ENCODE measurements at places on chromosomes 7 and 10. TPM values are rescaled to one million over a fixed set of nuclear protein-coding genes. Genes with fewer than 3 reads are reported as not detected.

APBB1IP gene
- not detected for total RNA-seq

GRCh38 chr10:78567680-78568455, 500.9 kb upstream of the ZMIZ1 start:
- no peak for DNase-seq

GRCh38 chr7:80977751-80978150, 58.9 kb upstream of the SEMA3C start:
- DNase-seq, result no peak

GRCh38 chr10:81564143-81564542, 310.9 kb upstream of the NRG3 start:
- DNase-seq, result no peak

DNA sequence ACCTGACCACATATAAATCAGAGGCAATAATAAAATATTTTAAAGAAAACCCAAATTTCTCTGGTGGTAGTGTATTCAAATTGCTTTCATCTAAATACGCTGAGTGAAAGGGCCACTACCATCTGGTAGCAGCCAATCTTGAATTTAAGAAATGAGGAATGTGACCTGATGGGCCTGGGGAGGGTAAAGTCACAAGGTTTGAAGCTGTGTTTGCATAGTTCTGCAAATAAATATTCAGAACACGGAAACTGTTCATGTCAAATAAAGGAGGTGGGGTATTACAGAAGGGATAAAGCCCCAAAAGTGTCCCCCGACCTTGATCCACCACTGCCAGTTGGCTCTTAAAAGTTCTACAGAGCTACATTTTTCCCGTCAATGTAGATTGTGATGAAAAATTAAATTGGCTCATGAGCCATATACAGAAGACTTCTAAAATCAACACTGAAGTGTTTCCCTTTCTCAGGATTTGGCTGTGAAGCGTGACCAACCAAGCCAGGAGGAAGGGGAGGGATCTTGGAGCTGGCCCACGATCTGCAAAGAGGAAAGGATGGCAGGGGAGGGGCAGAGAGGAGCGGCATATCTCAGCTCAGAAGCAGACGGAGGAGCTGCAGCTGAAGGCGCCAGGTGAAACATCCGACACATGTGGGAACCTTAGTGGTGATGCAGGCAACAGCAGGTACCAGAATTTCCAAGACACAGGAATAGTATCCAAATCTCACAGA, 39.6 kb downstream of the MPP7 start:
- no peak for DNase-seq

DNA sequence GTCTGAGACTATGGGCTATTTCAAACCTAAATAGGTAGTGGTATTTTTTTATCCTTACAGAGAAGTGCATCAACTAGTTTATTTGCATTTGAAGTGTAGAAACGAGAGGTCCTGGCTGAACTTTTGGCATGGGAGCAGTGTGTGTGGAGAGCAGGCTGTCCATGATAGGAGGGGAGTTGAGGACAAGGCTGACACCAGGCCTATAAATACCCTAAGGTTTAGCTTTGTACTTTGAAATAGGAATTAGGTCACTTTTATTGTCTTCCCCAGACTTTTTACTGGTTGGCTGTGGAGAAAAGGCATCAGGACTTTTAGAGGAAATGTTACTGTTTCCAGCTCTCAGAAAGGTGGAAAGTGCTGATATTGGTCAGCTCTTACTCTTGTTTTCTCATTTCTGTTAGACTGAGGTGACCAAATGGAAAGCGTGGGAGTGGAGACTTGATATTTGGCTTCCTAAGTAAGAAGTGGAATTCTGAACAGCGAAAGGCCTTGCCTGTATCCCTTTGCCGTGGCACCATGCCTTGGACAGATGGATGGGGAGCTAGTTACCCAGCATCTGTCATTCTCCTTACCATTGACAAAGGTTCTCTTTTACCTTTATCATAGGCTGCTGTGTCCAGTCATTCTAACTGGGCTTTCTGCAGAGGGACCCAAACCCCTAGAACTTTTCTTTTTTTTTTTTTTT, 46.0 kb downstream of the GBF1 start:
- no peak for DNase-seq

PCLO gene
- 0.38 TPM for total RNA-seq

CTAGE8 gene
- not detected for total RNA-seq

CDC14C gene
- total RNA-seq, result not detected

- peak; percentile 61 for DNase-seq
Observed at GRCh38 chr10:119205894-119206602, 1.3 kb upstream of the GRK5 start.

TRIM8 gene
- total RNA-seq, result 82.3 TPM

SEM1 gene
- total RNA-seq, result 144 TPM

AKR1C2 gene
- total RNA-seq, result 15.5 TPM

DNA sequence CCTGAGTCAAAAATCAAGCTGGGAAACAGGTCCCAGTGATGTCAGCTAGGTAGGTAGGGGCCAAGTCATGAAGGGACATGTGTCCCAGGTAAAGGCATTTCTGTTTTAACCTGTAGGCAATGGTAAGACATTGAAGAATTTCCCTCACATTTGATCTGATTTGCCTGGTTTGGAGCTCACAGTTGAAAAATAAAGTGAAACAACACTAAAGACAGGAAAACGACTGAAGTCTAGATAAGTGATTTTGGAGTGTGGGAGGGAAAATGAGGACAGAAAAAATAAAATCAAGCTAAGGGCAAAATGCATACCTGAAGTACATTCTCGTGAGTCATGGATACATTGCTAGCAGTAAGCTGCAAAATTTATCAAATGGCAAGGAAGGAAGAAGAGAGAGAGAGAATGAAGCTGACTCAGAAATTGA, 169.9 kb downstream of the SKIDA1 start:
- DNase-seq, result no peak

UBTD1 gene
- 23.5 TPM for total RNA-seq

DNA sequence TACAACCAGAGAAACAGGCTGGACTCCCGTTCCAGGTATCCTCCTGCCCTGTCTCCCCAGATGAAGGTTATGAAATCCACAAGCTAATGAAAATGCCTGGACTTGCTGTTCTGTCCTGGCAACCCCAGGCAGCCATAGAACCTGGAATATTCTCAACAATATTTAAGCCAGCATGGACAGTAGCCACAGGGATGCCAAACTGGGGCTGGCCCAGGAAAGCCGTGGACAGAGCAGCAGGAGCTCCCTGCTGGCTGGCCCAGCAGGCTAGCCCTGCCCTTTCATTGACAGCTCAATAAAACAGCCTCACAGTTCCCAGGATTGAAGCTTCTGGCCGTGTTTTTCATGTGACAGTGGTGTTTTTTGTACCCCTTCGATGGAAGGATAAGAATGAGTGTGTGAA, 230.6 kb downstream of the BMPER start:
- no peak for DNase-seq

NPSR1 gene
- 3.0 TPM for total RNA-seq

GRCh38 chr7:155053002-155053401, 17.1 kb upstream of the HTR5A start:
- DNase-seq, result no peak

A1CF gene
- total RNA-seq, result 0.16 TPM

- no peak for DNase-seq
Observed at GRCh38 chr10:23777153-23777552, 338.3 kb downstream of the OTUD1 start.

TAS2R40 gene
- not detected for total RNA-seq

Data from HT-29 (cell line).